ENCODE measurements at places on chromosomes 1 and 21.

DNA sequence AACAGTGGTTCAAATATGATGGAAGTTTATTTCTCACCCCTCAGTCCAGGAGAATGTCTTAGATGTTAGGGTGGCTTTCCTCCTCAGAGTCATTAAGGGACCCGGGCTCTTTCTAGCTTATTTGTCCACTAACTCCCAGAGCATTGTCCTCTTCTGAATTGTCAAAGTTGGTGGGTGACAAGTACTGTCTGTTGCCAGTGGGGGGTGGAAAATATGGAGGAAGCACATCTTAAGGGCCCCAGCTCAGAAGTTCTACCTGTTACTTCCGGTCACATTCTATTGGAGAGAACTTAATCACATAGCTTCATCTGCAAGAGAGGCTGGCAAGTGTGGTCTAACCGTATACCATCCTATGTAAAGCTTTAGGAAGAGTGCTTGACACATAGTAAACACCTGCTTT lies 7.1 kb downstream of the CLIC4 start:
- DNase-seq, result no peak

GRCh38 chr1:85366391-85367170 lies 90.1 kb upstream of the BCL10 start:
- no peak for DNase-seq

DNA sequence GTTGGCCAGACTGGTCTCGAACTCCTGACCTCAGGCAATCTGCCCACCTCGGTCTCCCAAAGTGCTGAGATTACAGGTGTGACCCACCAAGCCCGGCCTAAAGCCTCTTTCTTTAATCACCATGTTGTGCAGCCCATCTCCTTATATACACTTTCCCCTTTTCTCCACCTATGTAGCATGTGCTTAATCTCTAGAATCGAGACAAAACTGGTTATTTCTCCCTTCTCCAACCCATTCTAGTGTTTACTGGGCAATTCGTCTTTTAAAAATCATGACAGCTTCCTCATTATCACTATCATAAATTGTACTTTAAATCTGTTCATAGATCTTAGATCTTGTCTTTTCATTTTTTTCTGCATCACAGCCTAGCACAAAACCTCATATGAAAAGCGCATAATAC lies 285.7 kb downstream of the PDE4B start:
- DNase-seq, result no peak

- DNase-seq, result peak; percentile 96
Observed at GRCh38 chr1:9242338-9242969, 7.9 kb downstream of the H6PD start.

DNA sequence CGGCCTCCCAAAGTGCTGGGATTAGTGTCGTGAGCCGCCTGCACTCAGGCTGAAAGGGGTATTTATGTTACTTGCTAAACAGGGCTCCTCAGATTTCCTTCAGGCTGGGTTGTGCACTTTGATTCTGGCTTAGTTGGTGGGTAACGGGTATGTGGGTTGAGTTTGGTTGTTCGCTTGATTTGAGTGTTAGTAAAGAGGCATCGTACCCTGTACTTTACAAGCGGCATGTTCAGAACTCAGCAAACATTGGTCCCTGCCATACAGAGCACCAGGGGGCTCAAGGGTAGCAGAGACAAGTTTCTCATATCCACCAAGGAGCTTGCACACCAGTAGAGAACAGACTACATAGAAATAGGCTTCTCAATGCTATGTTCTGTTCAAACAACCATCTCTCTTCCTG lies 147.8 kb downstream of the PGBD5 start:
- no peak for DNase-seq

- DNase-seq, result no peak
Observed at GRCh38 chr1:87588495-87588894, 259.8 kb downstream of the LMO4 start.

DNA sequence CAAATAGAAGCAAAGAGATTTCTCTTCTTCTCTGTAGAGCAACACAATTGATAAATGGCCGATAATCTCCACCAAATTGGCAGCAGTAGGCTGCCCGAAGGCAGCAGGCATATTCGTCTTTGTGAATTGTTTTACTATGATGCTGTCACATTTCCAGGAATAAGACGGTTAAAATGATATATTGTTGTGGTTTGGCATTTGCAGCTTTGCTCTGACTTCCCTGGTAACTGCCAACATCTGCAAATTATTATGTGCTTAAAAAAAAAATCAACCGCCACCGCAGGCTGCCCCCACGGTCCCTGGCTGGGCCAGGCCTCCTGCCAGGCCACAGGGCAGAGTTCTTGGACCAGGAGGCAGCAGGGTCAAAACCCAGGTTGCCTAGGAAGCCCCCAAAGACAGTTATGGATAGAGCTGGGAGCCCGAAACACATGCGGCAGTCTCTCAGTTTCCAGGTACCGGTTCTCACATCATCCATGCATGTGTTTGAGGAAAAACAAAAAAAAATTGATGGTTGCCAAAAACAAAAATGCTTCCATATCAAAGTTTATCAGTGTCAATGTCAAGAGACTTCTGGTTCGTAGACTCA lies 179.3 kb downstream of the ETS2 start:
- no peak for DNase-seq

DNA sequence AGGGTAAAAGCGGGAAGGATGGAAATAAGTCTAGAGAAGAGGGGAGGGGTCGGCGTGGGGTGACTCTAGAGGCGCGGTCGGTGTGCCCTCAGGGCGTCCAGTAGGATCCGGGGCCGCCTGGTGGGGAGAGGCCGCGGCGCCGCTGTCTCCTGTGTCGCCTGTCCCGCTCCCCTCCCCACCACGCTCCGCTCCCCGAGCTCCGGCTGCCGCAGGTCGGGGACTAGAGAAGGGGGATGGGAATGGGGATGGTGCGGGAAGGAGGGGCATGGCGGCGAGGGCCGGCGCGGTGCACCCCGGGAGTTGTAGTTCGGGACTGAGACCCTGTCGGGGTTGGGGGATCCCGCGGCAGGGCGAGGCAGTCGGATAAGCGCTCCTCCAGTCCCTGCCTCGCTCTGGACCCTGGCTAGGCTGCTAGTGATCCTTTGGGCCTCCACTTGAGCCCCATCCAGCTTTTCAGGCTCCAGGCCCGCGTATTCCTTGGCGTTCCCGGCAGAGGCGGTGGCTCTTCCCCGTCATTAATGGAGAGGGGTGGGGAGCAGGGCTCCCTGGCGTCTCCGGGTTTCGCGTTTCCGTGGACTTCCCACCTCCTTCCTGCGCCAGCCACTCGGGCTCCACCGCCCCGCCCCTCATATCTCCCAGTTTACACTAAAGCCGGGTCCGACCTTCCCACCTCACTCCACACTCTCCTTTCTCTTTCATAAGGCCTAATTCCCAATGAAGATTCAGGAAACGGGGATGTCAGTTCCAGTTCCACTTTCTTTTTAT lies at the start of gene ENTREP3:
Gene ENTREP3 (minus strand): TSS at position 241 of the 765 bp plus-strand sequence. CDS start 606 bp downstream, outside the sequence.
- peak; percentile 62 for DNase-seq

GRCh38 chr1:225774281-225775147 lies 3.1 kb upstream of the SRP9 start:
- no peak for DNase-seq

GRCh38 chr1:184356891-184357290 lies 29.9 kb upstream of the C1orf21 start:
- no peak for DNase-seq

- no peak for DNase-seq
Observed at GRCh38 chr21:16707274-16707673, 805.6 kb upstream of the CXADR start.

GRCh38 chr1:20716232-20716631 lies 1.6 kb downstream of the KIF17 start:
- no peak for DNase-seq

GRCh38 chr1:155946633-155947219 lies 5.3 kb downstream of the RXFP4 start:
- DNase-seq, result no peak

DNA sequence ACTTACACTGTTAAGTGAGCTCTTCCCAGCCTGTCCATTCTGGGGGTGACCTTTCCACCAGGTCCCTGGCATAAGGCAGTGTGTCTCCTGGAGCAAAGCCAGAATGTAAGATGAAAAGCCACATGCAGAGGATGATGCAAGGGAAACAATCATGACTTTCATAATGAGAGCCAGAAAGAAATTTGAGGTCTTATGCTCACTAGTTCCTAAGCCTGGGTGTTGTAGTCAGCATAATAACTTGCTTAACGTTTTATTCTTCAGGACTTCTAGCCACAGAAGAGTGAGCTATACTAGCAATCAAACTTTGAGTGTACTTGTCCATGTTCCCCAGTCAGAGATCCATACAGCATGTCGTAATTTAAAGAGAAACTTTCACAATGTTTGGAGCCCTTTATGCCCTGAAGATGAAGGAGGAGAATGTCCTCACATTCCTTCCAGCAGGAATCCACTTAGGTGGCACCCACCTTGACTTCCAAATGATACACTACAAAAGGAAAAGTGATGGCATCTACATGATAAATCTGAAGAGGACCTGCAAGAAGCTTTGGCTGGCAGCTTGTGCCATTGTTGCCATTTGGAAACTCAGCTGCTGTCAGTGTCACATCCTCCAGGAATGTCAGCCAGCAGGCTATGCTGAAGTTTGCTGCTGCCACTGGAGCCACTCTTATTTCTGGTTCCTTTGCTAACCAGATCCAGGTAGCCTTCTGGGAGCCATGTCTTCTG lies 60.5 kb upstream of the FOXD3 start:
- no peak for DNase-seq

DNA sequence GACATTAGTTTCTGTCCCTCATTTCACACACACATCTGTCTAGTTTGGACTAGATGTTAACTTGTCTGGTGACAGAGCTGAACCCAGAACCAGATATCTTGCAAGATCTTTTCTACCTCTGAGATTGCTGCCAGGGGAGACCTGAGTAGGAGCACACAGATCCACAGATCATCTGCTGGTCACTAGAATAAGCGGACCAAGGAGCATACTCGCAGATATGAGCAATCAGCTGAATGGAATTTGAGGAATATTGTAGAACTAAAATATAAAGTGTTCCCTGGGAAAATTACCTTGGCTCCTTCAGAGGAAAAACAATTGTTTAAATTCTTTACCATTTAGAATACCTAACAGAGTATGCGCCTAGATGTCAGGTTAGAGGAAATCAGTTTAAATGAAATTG lies 90.7 kb downstream of the TNFSF18 start:
- DNase-seq, result no peak

DNA sequence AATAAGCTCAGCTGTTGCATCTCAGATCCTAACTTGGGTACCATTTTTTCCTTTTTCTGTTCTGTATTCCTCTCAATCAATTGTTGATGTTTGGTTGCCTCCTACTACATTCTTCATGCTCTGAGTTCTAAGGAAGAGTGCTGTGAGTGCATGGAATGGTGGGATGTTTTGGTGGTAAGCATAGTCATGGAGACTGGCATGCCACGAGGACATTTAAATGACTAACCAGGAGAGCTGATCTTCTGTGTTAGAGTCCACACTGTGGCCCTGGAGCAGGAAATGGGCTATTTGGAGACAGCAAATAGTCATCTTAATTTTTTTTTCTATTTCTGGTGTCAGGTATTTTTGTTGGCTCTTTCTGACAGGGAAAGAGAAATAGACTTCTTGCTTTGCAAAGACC lies 69.5 kb upstream of the HSD17B7 start:
- DNase-seq, result no peak

- no peak for DNase-seq
Observed at GRCh38 chr1:248825573-248825908, 174 bp downstream of the SH3BP5L start.

GRCh38 chr1:214983126-214983869 lies 99.2 kb upstream of the KCNK2 start:
- DNase-seq, result no peak

DNA sequence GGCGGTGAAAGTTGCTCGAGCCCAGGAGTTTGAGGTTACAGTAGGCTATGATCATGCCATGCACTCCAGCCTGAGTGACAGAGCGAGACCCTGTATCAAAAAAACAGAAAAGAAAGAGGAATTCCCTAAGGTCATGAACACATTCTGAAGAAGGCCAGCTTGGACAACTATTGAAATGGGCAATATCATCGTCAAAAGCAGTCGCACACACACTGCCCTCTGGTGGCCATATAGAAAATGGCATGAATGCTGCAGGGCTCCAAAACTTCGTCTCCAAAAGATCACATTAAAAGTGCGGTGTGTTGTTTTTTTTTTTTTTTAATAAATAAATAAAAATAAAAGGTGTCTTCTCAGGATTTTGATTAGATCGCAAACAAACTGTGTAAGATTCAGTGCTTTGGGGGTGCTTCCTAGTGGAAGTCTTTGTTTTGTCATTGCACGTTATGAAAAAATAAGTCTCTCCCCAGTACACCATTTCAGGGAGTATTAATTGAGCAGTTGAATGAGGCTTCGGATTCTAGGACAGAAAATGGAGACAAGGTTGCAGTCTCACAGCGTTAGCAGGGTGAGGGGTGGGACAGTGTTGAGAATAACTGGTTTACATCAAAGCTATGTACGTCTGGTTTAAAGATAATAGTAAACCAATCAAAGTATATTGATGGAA lies 87.5 kb upstream of the FMN2 start:
- no peak for DNase-seq

DNA sequence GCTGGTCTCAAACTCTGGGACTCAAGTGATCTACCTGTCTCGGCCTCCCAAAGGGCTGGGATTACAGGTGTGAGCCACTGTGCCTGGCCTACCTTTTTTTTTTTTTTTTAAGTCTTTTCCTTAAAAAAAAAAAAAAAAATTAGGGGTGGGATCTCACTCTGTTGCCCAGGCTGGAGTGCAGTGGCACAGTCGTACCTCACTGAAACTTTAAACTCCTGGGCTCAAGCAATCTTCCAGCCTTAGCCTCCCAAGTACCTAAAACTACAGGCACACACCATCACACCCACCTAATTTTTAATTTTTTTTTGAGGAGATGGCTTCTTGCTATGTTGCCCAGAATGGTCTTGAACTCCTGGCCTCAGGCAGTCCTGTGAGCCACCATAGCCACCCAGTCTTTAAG lies 38.5 kb downstream of the RNF2 start:
- DNase-seq, result no peak

DNA sequence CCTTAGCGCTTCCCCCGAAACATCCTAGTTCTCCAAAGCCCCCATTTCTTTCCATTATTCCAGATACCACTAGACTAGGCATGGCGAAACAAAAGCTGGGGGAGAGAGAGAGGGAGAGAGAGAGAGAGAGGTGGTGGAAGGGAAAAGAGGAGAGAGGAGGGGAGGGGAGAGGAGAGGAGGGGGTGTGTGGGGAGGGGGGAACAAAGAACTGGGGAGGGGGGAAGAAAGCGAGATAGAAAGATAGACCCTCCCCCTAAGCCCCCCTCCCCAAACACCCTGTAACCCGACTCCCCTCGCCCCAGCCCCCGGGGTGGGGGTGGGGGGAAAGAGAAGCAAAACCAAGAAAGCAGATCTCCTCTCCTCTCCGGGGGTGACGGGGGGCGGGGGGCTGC lies 352 bp downstream of the MEX3A start:
- DNase-seq, result peak; percentile 18

- peak; percentile 95 for DNase-seq
Observed at GRCh38 chr21:39863111-39863510, 4.1 kb upstream of the PCP4 start.

DNA sequence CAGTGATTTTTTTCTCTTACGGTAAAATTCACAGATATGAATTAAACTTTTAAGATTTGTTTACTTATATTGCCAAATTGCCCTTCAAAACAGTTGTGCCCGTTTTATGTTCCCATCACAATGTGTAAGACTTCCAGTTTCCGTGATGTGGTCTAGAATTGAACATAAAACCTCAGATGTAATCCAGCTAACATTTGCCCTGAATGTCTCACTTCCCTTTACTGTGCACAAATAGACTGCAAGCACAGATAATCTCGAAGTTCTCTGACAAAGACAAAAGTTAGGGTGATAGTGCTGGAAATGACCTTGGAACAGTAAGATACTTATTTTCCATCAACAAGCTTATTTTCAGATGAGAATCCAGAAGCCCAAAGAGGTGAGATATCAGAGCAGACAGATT lies 177.5 kb downstream of the ZZZ3 start:
- no peak for DNase-seq

GRCh38 chr1:162873671-162874666 lies 13.0 kb upstream of the CCDC190 start:
- peak; percentile 24 for DNase-seq

- no peak for DNase-seq
Observed at GRCh38 chr1:181918880-181919525, 142.5 kb downstream of the ZNF648 start.
